ENCODE measurements at places on chromosomes 4 and X. TPM values are rescaled to one million over a fixed set of nuclear protein-coding genes. Genes with fewer than 3 reads are reported as not detected.

The TIMM17B gene
- polyA plus RNA-seq: 42.3 TPM

The RADX gene
- 8.5 TPM for polyA plus RNA-seq

- no peaks in the 10 kb centered on the region for H3K4me1 ChIP-seq
- H3K4me3 ChIP-seq: no peak overlapping the region
- no peaks in the 10 kb centered on the region for H3K27me3 ChIP-seq
Observed at GRCh38 chr4:165738571-165738970, 134.5 kb upstream of the TLL1 start.

GRCh38 chr4:109755656-109756055 is 25.8 kb upstream of the PLA2G12A start:
- no peaks in the 10 kb centered on the region for H3K4me1 ChIP-seq
- DNase-seq: no peak
- no peaks in the 10 kb centered on the region for H3K27me3 ChIP-seq
- H3K27ac ChIP-seq: no peak overlapping the region

- no peaks in the 10 kb centered on the region for H3K27me3 ChIP-seq
- DNase-seq: no peak
- no peaks in the 10 kb centered on the region for H3K4me1 ChIP-seq
- H3K36me3 ChIP-seq: peaks cover 30% of the 10 kb centered on the region
- no peak overlapping the region for H3K4me3 ChIP-seq
Observed at GRCh38 chr4:99879458-99879857, 14.8 kb downstream of the LAMTOR3 start.

The TASL gene
- 0.96 TPM for polyA plus RNA-seq

The STOX2 gene
- 4.4 TPM for polyA plus RNA-seq

GRCh38 chrX:40166582-40166981 is 68.8 kb upstream of the BCOR start:
- DNase-seq: no peak
- no peak overlapping the region for H3K27ac ChIP-seq
- no peaks in the 10 kb centered on the region for H3K27me3 ChIP-seq
- H3K36me3 ChIP-seq: no peaks in the 10 kb centered on the region

- no peaks in the 10 kb centered on the region for H3K27me3 ChIP-seq
- peak within 1 kb of the TSS; percentile 52 for H3K27ac ChIP-seq
- peak within 1 kb of the TSS; percentile 56 for H3K4me3 ChIP-seq
- peaks cover 8% of the 10 kb centered on the region for H3K4me1 ChIP-seq
- peak; percentile 29 for DNase-seq
Observed at GRCh38 chrX:10620121-10620699, at the start of gene MID1. Gene MID1 (minus strand): TSS chrX:10620585. CDS start chrX:10567547, 53,038 bp downstream.

- no peak for DNase-seq
- no peaks in the 10 kb centered on the region for H3K4me1 ChIP-seq
- no peaks in the 10 kb centered on the region for H3K36me3 ChIP-seq
- no peak overlapping the region for H3K27ac ChIP-seq
- H3K4me3 ChIP-seq: no peak overlapping the region
- no peaks in the 10 kb centered on the region for H3K27me3 ChIP-seq
Observed at GRCh38 chr4:187178587-187178986, 454.9 kb upstream of the FAT1 start.

- H3K27ac ChIP-seq: no peak overlapping the region
- no peaks in the 10 kb centered on the region for H3K27me3 ChIP-seq
- no peaks in the 10 kb centered on the region for H3K36me3 ChIP-seq
- H3K4me3 ChIP-seq: no peak overlapping the region
- H3K4me1 ChIP-seq: no peaks in the 10 kb centered on the region
- DNase-seq: no peak
Observed at GRCh38 chr4:26197018-26197779, 123.6 kb upstream of the RBPJ start.

DNA sequence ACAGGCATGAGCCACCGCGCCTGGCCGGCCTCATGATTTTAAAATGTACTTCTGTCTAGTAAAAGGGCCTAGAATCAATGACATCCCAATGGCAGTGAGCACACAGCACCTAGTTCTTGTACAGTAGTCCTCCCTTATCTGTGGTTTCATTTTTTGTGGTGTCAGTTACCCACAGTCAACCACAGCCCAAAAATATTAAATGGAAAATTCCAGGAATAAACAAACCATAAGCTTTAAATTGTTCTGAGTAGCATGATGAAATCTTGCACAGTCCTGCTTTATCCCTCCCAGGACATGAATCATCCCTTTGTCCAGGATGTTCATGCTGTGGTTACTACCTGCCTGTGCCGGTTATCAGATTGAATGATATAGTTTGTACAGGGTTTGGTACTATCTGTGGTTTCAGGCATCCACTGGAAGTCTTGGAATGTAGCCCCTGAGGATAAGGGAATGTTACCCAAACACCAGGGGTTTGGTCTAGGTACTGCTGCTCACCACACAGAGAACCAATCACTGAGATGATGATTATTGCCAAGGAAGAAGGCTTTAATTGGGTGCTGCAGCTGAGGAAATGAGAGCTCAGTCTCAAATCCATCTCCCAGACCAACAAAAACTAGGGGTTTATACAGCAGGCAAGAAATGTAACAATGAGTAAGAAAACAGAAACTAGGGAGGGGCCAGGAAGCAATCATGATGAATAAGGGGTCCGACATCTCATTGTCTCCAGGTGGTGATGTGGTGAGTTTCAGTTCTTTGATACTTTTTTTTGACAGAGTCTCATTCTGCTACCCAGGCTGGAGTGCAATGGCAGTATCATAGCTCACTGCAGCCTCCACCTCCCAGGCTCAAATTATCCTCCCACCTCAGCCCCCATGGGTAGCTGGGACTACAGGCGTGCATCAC is 16.2 kb upstream of the FHL1 start:
- no peaks in the 10 kb centered on the region for H3K27me3 ChIP-seq
- no peak overlapping the region for H3K27ac ChIP-seq

The TCEAL5 gene
- 6.2 TPM for polyA plus RNA-seq

DNA sequence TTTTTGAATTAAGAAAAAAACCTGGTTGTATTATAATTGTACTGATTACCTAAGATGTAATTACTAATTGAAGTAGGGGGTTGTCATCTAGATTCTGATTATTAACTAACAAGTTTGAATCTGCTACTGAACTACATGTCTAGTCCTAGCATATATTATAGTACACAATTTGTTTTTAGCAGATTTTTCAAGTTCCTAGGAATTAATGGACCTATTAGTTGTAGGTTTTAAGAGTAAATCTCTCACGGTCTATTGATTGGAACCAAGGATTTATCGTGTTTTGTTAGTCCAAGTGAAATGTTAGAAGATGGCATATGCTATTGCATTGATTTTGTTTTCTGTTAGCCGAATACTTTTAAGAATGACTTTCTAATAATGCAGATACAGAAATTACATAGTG is 20.8 kb downstream of the PTPN13 start:
- H3K4me1 ChIP-seq: no peaks in the 10 kb centered on the region
- no peak for DNase-seq
- no peaks in the 10 kb centered on the region for H3K36me3 ChIP-seq
- H3K27me3 ChIP-seq: no peaks in the 10 kb centered on the region
- no peak overlapping the region for H3K4me3 ChIP-seq

GRCh38 chrX:70774223-70774622 is 134.3 kb downstream of the TEX11 start:
- DNase-seq: no peak
- H3K4me3 ChIP-seq: no peak overlapping the region
- H3K27me3 ChIP-seq: no peaks in the 10 kb centered on the region
- no peaks in the 10 kb centered on the region for H3K4me1 ChIP-seq
- H3K36me3 ChIP-seq: no peaks in the 10 kb centered on the region

DNA sequence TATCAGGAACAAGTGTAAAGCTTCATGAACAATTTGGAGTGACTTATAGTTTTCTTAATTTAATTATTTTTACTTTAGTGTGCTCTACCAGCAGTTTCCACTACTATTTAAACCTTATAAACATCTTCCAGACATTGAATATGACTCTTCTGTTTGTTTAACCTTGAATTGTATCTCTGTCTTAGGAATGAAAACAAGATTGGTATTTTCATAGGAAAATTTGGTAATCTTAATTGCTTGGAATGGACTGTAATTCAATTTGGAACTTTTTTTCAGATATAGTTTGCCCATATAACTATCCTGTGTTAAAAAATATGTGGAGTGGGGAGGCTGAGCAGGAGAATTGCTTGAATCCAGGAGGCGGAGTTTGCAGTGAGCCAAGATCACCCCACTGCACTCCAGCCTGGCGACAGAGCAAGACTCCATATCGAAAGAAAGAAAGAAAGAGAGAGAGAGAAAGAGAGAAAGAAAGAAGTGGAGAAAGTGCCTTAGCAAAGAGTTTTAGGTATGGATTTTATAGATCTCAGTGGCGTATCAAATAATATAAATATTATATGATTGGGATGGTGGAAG is 242.4 kb downstream of the BMPR1B start:
- no peaks in the 10 kb centered on the region for H3K27me3 ChIP-seq
- no peak overlapping the region for H3K27ac ChIP-seq
- H3K36me3 ChIP-seq: no peaks in the 10 kb centered on the region

The C4orf54 gene
- polyA plus RNA-seq: 0.18 TPM

The PNMA5 gene
- polyA plus RNA-seq: 0.69 TPM

DNA sequence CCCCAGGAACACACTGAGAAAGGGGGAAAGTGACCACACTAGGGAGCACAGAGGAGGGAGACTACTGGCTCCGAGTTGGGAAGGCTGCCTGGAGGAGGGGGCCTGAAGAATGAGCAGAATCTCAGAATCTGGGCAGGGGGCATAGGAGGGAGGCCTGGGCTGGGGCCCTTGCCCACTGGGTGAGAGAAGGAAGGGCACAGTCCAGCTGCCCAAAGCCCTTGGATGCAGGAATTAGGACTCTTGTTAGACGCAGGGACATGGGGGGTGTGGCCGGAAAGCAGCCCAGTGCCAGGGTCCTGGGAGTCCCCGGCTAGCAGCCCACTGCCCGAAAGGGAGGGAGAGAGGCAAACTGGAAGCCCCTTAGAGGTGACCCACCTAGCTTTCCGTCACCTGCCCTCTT is 1.9 kb upstream of the DUSP9 start:
- H3K27me3 ChIP-seq: peaks cover 70% of the 10 kb centered on the region
- no peak for DNase-seq
- H3K4me3 ChIP-seq: no peak overlapping the region
- H3K27ac ChIP-seq: no peak overlapping the region

The CFI gene
- polyA plus RNA-seq: 244 TPM

The HSFX4 gene
- 0.15 TPM for polyA plus RNA-seq

DNA sequence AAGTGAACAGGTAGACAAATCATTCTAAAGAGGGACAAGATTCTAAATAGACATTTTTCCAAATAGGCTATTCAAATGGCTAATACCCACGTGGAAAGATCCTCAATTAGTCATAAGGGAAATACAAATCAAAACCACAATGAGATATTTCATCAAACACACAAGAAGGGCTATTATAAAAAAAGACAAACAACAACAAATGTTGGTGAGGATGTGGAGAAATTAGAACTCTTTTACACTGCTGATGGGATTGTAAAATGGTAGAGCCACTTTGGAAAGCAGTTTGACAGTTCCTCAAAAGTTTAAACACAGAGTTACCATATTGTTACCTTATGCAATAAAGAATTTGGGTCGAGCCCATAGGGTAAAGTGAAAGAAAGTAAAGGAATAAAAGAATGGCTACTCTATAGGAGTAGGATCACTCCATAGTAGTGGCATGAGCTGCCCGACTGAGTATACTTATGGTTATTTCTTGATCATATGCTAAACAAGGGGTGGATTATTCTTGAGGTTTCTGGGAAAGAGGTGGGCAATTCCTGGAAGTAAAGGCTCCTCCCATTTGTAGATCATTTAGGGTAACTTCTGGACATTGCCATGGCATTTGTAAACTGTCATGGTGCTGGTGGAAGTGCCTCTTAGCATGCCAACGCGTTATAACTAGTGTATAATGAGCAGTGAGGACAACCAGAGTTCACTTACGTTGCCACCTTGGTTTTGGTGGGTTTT is 58.9 kb upstream of the FAM9C start:
- H3K36me3 ChIP-seq: no peaks in the 10 kb centered on the region
- H3K27ac ChIP-seq: no peak overlapping the region
- H3K27me3 ChIP-seq: no peaks in the 10 kb centered on the region
- peaks cover 27% of the 10 kb centered on the region for H3K4me1 ChIP-seq
- DNase-seq: no peak
- H3K4me3 ChIP-seq: no peak overlapping the region
